ENCODE measurements at places on chromosomes 5 and 9.

- no peak for DNase-seq
Measured at GRCh38 chr5:17354265-17354664, 136.8 kb downstream of the BASP1 start.

DNA sequence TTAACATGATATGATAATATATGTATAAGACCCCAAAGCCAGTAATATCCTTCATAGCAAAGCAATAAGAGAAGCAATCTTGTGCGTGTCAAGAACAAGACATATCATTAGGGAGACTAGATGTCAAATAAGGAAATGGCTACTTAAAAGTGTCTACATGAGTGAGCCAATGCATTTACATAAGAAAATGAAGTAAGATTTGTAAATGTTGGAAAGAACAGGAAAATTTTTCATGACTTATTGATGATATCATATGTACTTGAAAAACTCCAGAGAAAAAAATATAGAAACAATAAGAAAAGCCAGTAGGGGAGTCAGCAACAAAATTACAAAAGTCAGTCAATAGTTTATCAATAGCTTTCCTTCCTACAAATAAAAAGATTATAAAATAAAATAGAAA, 13.8 kb upstream of the MCTP1 start:
- no peak for DNase-seq

DNA sequence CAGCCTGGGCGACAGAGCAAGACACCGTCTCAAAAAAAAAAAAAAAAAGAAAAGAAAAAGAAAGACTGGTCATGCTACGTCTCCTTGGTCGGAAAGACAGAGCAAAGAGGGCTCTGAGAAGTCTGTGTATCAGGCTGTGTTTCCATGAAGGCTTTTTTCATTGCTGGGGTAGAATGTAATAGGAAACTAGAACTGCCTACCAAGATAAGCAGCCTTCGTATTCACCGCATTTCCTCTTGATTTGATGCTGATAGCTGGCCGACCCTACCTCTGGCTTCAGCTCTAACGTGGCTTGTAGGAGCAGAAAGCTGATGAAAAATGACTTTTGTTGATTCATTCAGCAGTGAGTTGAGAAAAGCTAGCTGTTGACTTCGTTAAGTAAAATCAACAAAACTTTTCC, 17.4 kb downstream of the SLC1A3 start:
- DNase-seq: no peak

- no peak for DNase-seq
Measured at GRCh38 chr5:19104948-19105347, 883.1 kb downstream of the CDH18 start.

GRCh38 chr9:68546596-68547390, 6.1 kb upstream of the TMEM252 start:
- DNase-seq: peak; percentile 55

DNA sequence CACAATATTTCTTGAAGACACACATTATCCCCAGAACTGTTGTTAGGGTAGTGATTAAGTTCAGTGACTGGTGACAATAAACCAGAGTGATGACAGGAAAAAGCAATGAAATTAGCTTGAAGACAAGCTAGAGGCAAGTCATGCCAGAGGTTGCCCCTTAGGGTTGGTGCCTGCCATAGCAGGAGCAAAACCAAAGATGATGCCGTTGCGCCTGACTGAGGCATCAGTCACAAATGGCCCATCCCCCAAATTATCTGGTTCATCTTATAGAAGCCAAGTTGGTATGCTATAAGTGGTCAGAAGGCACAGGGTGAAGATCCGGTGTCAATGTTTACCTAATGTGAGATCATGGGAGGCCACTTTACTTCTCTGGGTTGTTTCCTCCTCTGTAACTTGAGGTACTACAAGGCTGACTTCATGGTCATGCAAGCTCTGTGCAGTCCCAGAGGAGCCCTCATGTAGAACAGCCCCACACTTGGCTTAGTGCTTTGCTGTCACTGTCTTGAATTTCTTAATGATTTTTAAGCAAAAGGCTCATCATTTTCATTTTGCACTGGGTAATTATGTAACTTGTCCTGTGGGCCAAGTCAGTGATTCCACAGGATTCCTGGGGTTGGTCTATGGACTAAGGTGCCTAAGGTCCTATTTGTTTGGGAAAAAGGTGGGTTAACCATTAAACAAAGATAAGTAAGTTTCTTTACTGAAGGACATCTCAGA, 211.3 kb downstream of the MAN2A1 start:
- no peak for DNase-seq

GRCh38 chr5:167964529-167964928, 326.9 kb upstream of the WWC1 start:
- no peak for DNase-seq

DNA sequence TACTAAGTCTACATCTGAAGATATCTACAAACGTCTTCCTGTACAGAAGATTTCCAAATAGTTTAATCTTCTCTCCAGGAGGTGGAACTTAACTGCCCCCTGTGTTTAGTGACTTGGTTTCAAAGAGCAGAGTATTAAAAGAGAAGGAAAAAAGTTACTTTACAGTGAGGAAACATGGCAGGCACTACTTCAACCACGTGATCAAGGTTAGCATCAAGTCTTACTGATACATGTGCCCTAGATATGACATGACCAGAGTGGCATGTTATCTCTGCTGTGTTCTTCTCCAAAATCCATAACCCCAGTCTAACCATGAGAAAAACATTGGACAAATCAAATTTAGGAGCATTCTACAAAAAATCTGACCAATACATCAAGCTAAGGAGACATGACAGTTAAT, 125.8 kb downstream of the ADAMTS12 start:
- no peak for DNase-seq

DNA sequence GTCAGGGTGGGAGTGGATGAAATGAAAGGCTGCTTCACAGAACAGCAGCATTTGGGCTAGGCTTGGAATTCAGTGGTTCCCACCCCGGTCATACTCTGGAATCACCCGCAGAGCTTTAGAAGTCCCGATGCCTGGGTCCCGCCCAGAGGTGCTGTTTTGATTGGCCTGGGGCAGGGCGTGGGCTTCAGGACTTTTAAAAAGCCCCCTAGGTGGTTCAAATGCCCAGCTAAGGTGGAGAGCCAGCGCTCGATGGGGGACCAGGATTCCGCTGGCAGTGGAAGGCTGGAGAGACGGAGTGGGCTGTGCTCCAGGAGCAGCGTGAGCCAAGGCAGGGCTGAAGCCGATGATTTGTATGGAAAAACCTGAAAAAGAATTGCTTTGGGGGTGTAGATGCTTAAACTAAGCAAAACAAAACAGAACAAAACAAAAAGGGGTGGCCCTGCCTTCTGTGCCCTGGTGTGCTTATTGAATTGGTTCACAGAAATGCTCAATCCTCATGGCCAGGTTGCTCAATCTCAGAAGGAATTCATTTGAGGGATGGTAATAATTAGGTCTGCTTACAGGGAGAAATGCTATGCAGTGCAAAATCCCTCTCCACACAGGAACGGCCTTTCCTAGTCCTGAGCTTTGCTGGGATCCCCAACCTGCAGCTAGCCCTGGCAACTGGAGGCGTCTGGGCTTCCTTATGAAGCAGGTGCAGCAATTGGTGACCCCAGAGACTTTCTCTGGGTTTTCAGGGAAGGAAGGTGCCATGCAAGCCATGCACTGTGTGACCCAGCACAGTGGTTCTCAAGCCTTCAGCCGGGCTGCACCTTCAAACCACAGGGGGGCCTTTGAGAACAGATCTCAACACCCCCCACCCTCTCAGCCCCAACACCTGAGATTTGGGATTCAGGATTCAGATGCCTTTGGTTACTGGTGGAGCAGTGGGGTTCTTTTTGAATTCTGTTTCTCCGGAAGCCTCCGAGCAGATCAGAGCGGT, 174.0 kb upstream of the ZNF618 start:
- no peak for DNase-seq

DNA sequence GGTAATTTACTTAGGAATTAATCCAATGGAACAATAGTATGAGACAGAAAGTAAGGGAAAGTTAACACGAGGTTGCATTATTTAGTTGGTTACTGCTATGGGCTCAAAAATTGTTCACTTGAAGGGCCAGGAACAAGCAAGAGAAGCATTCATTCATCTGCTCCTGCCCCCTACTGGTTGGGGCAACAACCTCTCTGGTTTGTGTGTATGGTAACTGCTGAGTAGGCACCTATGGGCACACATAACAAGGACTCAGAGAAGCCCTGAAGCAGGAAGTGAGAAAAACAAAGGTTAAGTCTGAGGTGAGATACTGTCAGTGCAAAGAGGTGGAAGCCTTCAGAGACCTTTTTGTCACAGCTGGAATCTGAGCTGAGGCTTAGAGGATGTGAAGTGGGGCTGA, 34.4 kb upstream of the RANBP6 start:
- no peak for DNase-seq

DNA sequence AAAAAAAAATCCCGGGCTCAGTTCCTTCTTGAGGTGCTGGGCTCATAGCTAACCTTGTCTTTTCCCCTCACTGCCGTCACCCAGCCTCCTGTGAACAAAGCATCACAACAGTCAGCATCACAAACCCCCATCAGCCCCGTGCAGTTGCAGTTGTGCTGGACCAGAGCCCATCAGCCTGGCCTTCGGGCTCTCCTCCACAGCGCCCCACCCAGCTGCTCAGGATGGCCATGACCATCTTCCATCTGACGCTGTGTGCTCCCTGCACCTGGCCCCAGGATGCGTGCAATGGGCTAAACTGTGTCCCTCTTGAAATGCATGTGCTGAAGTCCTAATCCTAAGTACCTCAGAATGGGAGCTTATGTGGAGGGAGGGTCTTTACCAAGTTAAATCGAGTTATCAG, 48.1 kb downstream of the NSUN2 start:
- DNase-seq: no peak

DNA sequence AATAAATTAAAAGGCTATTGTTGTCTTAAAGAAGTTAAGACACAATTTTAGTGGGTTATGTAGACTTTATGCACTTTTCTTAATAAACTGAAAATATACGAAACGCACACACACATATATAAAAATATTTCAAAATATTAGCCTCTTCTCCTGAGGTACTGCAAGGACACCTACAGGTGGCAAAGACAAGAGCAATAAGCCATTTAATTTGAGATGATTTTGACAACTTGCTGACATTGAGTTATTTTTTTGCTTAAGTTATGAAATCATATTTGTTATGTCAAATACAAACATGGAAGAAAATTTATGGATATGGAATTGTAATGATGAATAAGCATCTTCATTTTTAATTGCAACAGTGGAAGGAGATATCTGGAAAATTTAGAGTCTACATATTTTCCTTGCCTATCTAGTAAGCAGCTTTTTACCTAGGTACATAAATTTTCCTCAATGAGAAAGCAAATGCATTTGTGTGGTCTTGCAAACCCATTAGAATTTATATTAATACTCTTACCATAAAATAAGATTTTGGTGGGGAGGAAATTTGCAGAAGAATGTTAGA, 301.6 kb downstream of the ISL1 start:
- DNase-seq: no peak

GRCh38 chr5:87010736-87011135, 256.9 kb upstream of the RASA1 start:
- DNase-seq: no peak

- no peak for DNase-seq
Measured at GRCh38 chr5:81544351-81545018, 150.6 kb upstream of the ACOT12 start.

DNA sequence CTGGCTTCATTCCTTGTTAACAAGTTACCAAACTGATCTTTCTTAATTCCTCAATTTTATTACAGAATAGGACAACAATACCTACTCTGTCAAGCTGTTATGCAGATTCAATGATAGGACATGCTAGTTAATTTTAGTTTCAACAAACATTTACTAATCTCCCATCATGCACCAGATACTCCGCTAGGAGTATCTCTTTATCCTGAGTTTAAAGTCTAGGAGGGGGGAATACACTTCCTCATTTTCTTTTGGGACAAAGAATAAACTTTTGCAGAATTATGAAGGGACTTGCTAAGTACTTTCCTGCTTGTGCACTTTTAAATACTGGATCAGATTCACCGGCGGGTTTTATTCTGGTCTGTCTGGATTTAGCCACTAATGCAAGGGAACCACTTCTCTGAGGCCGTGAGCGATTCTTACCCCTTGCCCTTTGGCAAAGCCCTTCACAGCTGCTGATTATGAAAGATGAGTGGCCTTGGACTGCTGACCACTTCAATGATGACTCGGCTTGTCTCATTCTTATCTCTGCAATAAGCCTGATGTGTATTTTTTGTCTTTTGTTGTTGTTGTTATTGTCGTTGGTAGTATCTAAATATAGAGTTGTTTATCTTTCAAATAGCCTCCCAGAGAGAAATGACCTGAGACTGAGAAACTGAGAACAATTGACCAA, 73.9 kb downstream of the RMI1 start:
- no peak for DNase-seq

DNA sequence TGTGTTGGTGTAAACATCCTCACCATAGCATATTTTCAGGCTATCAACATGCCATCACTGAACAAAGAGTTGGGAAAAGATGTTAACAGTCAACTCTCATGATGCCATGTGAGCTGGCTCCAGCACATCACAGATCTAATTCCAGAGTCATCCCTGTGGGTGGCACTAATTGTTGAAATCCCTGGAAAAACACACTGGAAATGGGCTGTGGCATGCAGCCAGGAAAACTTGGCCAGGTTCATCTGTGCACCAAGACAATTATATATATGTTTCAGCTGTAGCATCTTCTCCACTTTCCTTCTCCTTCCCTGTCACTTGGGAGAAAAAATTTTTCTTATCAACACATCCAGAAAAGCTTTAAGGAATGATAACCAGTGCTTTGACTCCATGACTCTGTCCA, 313.7 kb downstream of the TRIM32 start:
- DNase-seq: no peak

DNA sequence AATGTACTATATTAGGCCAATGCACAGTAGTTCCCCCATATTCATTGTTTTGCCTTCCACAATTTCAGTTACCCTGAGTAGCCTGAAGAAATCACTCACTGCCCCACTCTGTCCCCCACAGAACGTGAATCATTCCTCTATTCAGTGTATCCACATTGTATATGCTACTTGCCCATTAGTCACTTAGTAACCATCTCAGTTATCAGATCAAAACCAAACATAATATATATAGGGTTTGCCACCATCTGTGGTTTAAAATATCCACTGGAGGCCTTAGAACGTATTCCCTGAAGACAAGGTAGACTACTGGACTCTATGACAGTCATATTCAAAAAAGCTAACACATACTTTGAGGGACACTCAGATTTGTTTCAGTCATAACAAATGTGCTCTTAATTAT, 465.7 kb upstream of the RGMB start:
- DNase-seq: no peak

DNA sequence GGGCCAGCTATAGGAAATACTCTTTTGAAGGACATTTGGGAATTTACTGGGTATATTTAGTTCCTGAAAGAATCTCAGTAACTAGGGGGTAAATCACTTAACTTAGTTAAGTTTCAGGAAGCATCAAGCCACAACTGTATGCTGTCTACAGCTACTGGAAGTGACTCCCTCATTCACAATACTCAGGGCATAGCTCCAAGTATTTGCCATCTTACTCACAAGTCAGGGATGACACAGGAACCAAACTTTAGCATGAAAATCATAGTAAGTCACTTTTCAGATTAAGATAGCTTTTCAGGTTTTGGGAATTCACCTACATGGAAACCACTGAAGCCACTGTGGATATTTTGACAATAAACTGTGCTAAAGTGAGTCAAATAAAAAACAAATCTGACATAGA, 242.4 kb upstream of the ATP10B start:
- DNase-seq: no peak

All from globus pallidus (tissue), 1 donor.